ENCODE measurements at places on chromosomes 1 and 21. TPM values are rescaled to one million over a fixed set of nuclear protein-coding genes. Genes with fewer than 3 reads are reported as not detected.

The TTLL10 gene
- not detected for total RNA-seq

The SLAMF9 gene
- total RNA-seq = not detected

- DNase-seq = peak; percentile 99
Observed at GRCh38 chr1:155135415-155136028, at the start of gene SLC50A1. Gene SLC50A1, plus strand, starts transcription at chr1:155135852. Its CDS starts 60 bp downstream, at chr1:155135912.

DNA sequence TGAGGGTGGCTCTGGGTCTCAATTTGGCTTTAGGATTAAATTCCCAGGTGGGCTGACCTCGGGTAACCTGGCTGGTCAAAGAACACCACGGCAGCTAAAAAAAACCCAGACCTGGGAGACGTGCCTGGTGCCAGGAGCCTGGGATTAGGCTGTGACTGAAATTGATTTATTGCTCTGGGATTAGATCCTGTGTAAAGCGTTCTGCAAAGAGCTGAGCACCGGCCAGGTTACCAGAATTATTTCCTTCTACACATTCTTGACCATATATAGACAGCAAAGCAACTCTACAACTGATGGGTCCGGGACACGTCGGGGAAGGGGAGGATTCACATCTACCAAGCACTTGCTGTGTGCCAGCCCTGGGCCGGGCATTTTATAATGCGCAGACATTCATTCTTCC is 45.2 kb downstream of the TMCO4 start:
- no peak for DNase-seq
